ENCODE measurements at places on chromosomes 11 and 22.

DNA sequence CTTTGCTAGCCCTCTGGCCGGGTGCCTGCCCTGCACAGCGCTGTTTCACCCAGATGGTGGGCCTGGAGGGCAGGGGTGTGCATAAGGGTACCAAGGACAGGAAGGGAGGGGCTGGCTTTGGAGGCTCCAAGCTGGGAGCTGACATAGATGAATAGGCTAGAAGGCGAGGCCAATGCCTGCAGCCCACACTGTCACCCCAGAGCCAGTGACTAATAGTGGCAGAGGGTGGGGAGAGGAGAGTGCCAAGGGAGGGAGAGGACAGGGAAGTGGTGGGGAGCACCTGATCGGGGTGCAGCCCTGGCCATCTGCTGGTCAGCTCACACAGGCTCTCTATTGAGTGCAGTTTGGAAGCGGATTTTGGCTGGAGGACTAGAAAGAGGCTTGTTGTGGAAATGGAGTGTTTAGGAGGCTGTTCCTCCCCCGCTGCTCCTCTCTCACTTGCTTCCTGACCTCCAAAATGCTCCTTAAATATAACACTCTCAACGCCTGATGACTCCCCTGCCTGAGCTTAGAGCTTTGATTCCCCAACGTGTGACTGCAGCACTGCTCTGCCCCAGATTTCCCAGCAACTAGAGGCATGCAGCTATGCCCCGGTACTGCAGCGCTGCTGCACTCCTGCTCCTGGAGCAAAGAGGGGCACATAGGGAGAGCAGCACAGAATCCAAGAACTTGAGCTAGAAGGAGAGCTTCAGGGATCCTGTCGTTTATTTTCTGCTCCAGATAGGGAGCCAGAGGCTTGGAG, 89.2 kb downstream of the GRAMD1B start:
- no peak for DNase-seq

- peak; percentile 84 for DNase-seq
These were observed 48.2 kb downstream of the MORC2 start for GRCh38 chr22:30920407-30920806.

- peak; percentile 26 for DNase-seq
These were observed 16.6 kb upstream of the SPTBN2 start for GRCh38 chr11:66745356-66746235.

- no peak for DNase-seq
These were observed 6.6 kb downstream of the RTL6 start for GRCh38 chr22:44491269-44492035.

DNA sequence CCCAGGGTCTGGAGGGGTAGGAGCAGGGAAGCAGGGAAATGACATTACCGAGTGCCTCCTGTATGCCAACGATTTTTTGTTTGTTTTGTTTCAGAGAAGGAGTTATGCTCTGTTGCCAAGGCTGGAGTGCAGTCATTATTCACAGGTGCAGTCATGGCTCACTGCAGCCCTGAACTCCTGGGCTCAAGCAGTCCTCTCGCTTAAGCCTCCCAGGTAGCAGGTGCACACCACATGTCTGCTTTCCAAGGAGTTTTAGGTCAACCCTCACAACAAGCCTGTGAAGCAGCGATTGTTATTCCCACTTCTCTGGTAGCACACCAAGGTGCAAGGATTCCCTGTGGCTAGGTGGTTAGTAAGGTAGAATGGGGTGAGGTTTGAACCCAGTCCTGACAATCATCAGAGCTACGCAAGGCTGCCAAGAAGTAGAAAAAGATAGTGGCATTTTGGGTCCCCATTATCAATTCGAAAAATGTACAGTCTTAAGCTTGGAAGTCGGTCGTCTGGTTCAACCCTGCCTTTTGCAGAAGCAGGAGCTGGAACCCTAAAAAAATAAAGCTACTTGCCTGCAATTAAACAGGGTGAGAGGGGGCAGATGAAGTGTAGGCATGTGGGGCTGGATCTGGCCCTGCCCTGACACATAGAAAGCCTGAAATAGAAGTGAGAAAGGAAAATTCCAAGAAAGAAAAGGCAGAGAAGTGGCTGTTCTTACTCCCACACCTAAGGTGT, 9.1 kb downstream of the UCP3 start:
- DNase-seq, result no peak

DNA sequence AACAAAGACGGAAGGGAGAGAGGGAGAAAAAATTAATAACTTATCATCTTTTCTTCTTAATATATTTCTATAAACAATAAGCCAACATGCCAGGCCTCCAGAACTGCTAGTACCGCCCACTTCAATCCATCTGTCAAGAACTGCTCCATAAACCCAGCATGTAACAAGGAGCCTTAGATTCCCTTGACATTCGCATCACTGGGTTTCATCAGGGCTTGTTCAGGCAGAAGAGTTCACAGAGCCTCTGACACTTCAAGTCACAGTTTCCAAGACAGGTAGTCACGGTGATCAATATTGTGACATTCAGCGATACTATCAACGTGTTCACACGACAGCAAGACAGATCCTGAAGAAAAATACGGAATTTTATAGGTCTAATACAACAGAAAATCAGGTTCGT, 61.7 kb downstream of the LARGE2 start:
- DNase-seq, result no peak

All from memory B cell (primary cell).